NCI-H1092 treated with DMSO at 0.1 percent for 48 hours (cell line): ENCODE measurements at places on chromosomes 5 and 9.
A peak's percentile ranks its signal among the peaks of the same experiment; 100 is the strongest.

DNA sequence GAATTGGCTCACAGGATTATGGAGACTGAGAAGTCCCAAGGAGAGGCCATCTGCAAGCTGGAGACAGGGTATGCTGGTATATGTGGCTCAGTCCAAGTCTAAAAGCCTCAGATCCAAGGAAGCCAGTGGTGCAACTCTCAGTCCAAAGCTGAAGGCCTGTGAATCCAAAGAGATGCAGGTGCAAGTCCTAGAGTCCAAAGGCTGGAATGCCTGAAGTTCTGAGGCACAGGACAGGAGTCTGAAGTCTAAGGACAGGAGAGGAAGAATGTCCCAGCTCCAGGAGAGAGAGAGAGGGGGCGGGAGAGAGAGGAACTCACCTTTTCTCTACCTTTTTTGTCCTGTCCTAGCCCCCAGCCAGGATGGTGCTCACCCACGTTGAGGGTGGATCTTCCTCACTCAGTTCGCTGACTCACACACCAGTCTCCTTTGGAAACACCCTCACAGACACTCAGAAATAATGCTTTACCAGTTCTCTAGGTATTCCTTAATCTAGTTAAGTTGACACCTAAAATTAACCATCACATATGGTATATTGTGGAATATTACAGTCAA, 49.6 kb downstream of the KCNN2 start:
- DNase-seq = no peak

- DNase-seq = no peak
Measured at GRCh38 chr5:72486371-72486770, 20.8 kb downstream of the ZNF366 start.

DNA sequence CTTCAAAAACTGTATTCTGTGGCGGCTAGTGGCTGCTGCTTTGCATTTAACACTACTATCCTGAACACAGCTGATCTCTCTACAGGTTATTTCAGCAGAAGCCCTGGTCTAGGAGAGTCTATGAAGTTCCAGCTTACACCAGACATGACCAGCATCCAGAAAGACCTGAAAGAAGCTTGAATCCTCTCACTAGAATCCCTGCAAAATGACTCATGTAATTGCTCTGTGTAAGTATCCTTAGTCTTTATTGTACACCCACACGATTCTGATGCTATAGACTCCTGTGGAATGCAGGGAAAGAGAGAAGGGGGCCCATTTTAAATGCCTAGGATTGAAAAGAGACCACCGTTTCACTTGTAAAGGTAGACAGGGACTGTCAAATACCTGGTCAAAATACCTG, 859 bp upstream of the GRIA1 start:
- no peak for DNase-seq

DNA sequence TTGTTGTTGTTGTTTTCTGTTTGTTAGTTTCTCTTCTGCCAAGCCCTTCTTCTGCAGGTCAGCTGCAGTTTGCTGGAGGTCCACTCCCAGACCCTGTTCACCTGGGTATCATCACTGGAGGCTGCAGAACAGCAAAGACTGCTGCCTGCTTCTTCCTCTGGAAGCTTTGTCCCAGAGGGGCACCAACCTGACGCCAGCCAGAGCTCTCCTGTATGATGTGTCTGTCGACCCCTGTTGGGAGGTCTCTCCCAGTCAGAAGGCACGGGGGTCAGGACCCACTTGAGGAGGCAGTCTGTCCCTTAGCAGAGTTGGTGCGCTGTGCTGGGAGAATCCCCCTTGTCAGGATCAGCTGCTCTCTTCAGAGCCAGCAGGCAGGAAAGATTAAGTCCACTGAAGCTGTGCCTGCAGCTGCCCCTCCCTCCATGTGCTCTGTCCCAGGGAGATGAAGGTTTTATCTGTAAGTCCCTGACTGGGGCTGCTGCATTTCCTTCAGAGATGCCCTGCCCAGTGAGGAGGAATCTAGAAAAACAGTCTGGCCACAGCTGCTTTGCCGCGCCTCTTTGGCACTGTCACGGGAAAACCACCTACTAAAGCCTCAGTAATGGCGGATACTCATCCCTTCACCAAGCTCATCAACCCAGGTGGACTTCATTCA, 299.2 kb downstream of the EDIL3 start:
- no peak for DNase-seq

GRCh38 chr5:140341591-140341990, 4.8 kb downstream of the HBEGF start:
- no peak for DNase-seq

DNA sequence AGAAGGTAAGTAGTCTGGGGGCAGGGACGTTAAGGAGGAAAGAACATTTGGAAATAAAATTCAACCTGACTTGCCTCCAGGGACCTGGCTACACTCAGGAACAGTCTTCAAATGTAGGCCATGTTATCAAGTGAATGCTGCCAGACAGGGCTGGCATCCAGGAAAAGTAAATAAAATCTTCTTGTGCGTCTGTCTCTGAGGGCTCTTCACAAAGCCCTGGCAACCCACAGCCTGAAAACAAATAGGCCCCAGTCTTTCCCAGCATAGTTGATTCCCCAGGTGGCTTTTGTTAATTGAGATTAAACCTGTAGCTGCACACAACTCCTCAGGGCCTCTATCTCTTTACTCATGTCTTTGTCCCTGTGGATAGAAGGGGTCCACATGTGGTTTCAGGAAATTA, 55.4 kb downstream of the STK32A start:
- DNase-seq = peak; percentile 85

GRCh38 chr5:143031781-143032580, 261.8 kb downstream of the ARHGAP26 start:
- DNase-seq = peak; percentile 46

DNA sequence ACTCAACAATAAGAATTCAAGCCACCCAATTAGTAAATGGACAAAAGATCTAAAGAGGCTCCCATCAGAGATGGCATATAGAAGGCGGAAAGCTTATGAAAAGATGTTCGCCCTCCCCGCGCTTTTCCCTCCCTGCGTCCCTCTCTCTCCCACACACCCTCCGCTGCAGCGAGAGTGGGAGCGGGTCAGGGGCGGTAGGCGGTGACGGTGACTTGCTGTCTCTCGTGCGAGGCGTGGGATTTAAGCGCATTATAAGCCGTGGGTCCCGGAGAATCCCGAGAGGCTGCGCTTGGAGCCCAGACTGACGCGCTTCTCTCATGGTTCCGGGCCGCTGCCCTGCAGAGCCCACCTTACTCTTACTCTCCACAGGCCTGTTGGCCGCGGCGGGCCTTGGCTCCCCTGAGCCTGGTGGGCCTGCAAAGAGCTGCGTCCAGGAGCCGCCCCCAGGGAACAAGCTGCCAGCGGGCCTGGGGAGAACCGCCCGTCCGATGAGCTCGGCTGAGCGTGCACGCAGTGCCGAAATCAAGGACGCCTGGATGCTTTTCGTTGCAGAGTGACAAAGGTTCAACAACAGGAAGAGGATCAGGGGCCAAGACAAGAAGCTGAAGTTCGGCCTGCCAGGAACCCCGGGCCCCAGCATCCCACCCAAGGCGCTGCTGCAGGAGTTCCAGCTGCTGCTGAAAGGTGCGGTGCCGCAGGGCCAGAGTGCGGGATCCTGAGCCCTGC, 42.6 kb upstream of the BICD2 start:
- DNase-seq = no peak

- no peak for DNase-seq
Measured at GRCh38 chr5:6705959-6706358, 7.3 kb upstream of the TENT4A start.

GRCh38 chr5:71809446-71809845, 90.4 kb downstream of the CARTPT start:
- no peak for DNase-seq

GRCh38 chr5:39424736-39425637, at the start of gene DAB2:
Gene DAB2 (minus strand): TSS chr5:39424980. CDS start chr5:39394320, 30,660 bp downstream.
- no peak for DNase-seq

DNA sequence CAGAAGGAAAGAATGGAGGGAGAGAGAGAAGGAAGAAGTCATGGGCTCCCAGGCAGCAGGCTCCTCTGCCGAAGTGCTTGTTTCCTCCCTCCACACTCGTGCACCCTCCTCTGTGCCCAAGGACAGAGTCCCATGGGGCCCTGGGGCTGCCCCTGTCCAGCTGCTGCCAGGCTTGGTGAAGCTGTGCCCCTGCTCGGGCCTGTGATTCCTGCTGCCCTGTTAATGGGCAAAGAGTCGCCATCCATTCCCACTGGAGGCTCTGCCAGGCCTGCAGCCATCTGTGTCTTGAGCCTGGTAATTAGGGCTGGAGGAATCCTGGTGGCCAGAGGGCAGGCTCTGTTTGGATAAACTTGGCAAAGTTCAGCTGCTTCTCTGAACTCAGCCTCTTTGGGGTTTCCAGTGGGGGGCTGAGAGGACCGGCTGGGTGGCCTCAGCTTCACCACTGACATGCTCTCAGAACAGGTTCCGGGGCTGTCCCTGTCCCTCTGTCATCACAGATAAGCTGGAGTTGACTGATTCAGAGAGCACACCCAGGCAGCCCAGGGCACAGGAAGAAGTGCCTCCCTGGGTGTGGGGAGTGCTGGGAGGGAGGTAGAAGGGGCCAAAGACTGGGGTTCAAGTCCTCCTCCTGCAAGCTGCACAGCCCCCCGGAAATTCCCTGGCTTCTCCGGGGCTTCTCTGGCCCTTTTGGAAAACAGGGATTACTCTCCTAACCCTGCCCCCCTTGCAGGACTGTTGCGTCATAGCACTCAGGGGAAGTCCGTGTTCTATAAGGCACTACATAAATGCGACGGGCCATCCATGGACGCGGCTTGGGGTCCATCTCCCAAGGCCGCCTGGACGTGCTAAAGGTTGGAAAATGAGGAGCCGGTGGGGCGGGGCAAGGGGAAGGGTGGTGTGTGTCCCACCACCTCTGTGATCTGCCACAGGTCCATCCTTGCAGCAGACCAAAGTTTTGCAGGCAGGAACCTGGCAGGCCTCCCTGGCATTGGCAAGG, 154.8 kb downstream of the PAX5 start:
- DNase-seq = no peak

DNA sequence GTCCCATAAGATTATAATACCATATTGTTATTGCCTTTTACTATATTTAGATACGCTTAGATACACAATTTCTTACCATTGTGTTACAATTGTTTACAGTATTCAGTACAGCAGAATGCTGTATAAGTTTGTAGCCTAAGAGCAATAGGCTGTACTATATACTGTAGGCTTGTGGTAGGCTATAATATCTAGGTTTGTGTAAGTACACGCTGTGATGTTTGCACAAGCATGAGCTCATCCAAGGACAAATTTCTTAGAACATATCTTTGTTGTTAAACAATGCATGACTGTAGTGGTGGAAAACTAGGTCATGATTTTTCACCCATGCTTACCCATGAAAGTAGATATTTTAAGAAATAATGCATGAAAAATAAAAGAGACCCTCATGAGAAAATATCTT, 509.4 kb upstream of the CDH18 start:
- no peak for DNase-seq

- DNase-seq = no peak
Measured at GRCh38 chr9:17191082-17191481, 56.2 kb downstream of the CNTLN start.

DNA sequence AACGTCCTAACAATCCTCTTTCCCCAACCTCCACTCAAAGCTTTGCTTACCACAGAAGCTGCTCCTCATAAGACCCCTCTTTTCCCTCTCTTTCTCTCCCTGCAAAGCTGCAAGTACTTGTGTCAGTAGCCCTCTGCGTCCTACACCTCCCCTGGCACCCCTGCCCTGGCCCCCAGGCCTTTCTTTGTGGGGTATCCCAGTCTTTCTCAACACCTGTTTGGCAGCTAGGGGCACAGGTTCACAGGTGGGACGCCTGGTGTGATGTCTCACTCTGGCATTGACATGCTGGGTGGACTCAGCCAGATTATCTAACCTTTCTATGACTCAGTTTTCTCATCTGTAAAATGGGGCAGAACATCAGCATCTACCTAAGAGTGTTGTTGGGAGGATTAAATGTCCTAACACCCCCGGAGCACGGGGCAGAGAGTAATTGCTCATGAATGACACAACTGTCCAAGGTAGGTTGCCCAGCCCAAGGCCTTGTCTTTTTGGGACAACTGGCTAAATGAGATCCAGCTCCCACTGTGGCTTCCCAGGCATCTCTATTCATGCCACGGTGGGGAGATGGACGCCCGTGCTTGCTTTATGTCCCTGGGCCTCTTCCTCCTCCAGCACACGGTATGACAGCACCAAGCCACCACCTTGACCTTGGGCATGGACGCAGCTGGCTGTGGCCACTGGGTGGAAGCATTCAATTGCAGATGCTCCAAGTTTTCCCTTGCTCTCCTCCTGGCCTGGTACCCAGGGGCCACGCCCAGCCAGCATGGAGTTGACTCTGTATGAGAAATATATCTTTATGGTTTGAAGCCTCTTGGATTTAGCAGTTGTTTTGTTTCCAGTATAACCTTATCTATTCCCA, 190.4 kb downstream of the RGS3 start:
- DNase-seq = no peak

- DNase-seq = peak; percentile 66
Measured at GRCh38 chr5:55226027-55226933, 835 bp downstream of the MCIDAS start.

DNA sequence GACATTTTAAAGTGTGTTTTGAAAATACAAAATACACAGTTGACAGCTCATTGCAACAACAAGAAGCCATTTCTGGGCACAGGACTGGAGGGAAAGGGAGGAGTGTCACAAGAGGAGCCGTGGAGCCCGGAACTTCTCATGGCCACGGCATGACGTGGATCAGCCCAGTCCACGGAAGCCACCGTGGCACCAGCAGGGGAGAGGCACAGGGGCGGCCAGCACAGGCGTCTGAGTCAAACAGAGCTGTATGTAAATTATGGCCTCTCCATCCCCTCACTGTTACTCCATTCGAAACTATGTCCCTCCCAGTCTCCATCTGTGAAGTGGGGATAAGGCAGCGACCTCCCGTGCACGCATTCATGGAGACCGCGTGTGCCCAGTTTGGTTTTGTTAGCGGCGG, 165.6 kb upstream of the IRX2 start:
- no peak for DNase-seq

GRCh38 chr5:105530716-105531261, 1968.2 kb upstream of the NUDT12 start:
- DNase-seq = no peak

DNA sequence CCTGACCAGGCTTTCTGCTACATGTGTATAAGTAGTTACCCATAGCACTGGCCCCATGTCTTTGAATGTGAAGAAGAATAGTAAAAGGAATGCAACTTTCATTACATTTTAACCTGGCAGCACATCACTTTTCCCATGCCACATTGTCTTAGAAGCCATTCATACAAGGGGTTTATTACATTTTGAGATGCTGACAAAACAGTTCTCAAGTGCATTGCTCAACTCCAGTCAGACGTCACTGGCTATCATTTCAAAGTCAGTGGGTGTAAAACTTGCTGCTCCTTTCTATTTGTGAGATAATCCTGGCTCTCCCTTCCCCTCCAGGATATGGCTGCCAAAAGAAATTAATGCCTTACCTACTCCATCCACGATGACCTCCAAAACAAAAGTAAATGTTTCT, 97.0 kb upstream of the VCAN start:
- DNase-seq = no peak

GRCh38 chr9:16553869-16554540, 316.5 kb downstream of the BNC2 start:
- DNase-seq = no peak

DNA sequence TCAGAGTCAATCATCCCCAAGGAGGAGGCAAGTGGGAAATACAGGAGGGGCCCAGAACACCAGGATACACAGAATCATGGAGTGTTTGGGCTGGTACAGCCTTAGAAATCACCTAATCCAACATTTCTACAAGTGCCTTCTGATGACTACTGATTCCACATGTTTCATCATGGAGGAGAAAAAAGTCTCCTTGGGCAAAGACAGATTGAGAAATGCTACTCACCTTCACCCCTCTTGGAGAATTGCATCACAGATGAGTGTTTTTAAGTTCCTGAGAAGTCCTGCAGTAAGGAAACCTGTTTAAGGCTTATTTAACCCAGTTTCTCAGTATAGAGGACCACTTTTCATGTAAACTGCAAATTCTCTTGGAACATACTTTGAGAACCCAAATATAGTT, 2.2 kb upstream of the SLIT3 start:
- no peak for DNase-seq
